ENCODE measurements at places on chromosomes 5 and 9.

- DNase-seq: no peak
Measured at GRCh38 chr5:6069496-6070185, 308.7 kb downstream of the MED10 start.

DNA sequence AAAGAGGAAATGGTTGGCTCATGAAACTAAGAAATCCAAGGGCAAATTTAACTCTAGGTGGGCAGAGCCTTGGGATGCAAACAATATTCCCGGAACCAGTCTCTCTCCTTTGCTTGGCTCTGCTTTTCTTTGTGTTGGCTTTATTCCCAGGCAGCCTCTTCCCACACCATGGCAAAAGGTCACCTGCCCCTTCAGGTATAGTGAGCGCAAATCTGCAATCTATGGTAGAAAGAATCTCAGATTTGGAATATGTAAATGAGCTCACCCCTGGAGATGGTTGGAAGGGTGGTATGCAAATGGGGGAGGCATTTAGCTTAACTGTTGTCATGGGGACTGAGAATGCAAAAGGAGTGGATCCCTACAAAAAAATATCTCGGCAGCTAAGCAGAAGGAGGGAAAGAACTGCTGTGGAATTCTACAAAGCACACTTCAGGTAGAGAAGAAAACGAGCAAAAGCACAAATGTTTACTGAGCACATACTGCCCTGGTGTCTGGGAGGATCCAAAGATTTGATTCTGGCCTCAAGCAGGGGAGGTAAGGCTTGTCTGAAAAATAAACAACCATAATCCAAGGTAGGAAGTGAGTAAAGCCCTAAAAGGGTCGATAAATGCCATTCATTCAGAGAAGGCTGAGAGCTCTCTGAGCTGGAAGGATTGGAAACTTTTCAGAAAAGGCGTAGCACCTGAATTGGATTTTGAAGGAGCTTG is 139.7 kb downstream of the TLE1 start:
- DNase-seq: no peak

DNA sequence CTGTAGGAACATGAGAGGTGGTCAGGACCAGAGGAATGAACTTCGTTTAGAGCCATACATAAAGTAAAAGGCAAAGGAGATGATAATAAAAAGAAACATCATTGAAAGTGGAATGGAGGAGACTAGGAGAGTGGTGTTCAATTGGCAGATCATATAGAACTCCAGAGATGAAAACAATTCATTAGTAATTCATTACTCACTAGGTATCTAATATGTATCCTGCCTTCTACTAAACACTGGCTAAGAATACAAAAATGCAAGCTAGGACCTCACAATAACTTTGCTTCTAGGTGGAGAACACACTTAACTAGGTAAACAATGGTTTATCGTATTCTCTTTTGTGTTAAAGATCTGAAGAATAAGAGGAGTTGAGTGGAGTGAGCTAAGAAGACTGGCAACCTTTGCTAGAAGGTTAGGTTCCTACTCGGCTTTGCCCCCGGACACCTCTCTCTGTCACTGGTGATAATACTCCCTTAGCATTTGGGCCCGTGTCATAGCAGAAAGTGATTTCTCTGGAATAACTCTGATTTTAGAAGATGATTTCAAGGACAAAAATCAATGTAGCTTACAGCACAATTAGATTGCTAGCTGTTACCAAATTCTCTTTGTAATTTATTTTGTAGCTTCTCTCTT is 88.6 kb upstream of the IFNE start:
- no peak for DNase-seq

DNA sequence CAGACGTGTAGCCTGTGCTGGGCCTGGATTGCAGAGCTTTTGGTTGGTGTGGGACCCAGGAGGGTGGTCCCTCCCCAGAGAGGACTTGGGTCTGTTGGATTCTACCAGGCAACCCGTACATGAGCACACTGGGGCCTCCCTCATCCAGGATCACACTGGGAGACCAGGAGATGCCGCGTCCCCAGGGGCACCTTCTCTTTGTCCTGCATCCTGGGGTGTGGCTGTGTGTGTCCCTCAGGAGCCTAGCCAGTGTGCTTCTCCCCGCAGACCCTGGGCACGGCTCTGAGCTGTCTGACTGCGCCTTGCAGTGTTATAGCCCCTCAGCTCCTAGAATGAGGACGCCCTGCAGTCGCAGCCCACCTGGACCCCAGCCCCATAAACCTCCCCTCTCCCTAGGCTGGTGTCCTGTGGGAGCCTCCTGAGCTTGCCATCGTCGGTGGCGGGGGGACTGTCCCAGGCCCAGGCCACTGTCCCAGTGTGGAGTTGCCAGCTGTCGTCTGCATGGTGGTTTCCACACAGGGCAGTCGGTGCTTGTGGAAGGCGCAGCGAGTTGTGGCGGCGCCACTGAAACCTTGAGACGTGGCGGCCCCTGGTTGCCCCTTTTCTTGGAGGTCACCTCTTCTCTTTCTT is 27.6 kb downstream of the CEP72 start:
- no peak for DNase-seq

DNA sequence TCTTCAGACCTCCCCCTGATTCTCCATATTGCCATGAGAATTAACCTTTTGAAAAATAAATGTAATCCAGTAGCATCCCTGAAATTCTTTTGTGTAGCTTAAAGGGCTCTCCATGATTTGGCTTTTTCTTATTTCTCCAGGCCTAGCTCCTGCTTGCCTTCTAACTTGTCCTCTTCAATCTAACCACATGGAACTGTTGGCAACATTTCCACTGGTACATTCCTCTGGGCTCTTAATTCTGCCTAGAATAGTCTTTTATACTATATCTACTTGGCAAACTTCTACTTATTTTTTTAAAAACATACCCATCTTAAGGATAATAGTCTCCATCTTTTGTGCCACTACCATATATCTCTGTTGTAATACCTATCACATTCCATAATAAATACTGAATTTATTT is 54.1 kb downstream of the GNG10 start:
- DNase-seq: no peak

DNA sequence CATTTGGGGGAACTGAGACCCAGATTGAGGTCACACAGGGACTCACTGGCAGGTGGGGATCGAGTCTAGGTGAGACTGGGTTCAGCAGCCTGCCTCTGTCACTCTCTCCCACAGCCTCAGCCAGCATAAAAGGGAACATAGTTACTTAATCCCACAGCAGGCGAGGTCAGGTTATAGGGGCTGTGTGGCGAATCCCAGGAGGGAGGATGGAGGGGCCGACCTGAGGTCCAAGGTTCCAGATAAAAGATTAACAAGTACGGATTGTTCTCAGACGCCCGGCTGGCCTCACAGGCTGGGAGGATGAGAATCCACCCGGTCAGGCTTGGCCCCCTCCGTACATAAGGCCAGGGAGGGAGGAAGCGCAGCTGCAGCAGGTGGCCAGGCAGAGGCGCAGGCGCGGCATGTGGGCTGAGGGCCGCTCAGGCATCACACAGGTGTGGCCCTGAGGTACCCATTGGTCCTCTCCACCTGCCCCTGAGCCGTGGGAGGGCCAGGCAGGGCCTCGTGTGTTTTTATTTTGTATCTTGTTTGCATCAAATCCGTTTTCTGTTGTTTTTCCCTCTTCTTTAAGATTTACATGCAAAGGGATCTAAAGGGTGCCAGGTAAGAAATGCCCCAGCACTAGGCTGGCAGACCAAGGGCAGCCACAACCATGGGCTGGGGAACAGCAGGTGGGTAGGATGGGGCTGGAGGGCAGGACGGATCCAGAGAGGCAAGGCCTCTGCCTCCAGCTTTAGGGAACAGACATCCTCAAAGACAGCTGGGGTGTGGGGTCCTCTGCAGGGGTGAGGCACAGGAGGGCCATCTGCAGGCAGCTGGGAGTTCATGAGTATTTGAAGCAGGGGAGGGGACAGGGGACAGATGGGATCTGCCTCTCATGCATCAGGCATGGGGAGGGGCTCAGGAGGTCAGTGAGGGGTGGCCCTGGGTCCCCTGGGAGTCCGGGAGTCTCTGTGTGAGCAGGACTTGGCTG is 3.6 kb downstream of the SUSD3 start:
- no peak for DNase-seq

All from CD4-positive, alpha-beta T cell treated with Interleukin-2 at 100 ng/mL for 4 hours (primary cell).